ENCODE measurements at places on chromosomes 5 and 9.

DNA sequence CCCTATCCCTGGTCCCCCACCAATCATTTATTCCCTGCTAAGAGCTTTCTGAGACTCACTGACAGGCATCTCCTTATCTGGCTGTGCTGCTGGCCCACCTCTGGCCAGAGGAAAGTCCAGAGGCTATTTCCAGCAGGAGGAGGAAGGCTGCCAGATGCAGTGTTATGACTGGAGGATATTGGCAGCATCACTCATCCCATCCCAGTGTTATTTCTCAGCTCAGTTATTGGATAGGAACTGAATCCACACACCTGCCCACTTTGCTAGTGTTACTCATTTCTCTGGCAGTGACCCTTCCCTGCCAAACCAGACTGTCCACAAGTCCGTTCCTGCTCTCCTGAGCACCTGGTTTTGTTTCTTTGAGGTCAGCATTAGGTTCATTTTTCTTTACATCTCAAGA lies 228.2 kb downstream of the GRIA1 start:
- no peak for DNase-seq

- DNase-seq: no peak
Measured at GRCh38 chr9:5811751-5812150, 21.2 kb downstream of the ERMP1 start.

- DNase-seq: no peak
Measured at GRCh38 chr5:135879591-135879990, 16.1 kb downstream of the IL9 start.

DNA sequence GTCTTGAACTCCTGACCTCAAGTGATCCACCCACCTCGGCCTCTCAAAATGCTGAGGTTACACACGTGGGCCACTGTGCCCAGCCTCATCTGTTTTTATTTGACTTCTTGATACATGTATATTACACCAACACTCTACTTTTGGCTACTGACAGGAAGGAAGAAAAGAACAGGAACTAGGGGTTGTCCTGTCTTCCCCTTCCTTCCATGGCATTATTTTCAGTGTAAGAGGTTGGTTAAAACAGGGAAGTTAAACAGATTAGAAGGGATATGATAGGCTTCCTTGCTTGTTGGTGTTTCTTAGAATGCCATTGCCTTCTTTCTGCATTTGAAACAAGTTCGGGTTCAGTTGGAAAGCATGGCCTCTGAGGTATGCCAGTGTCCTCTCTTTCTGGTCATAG lies 312.8 kb downstream of the NDUFS4 start:
- DNase-seq: no peak

- DNase-seq: no peak
Measured at GRCh38 chr5:15966066-15966640, 213.4 kb downstream of the MARCHF11 start.

DNA sequence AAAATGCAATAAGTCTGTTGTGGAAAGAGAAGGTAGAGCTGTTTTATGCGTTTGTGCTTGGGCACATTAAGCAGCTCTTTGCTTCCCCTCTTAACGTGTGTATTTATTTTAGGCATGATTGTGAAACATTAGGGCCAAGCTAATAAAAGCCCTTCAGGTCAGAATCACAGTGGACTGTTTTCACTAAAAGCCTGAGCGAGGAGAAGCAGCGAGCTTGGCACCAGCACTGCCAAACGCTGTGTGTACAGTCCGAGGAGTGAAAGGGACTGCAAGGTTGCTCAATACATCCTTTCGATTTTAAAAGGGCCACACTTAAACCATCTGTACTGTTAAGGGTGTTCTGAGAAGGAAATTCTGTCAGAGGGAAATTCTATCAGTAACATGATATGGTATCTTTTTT lies 107.2 kb upstream of the CKMT2 start:
- DNase-seq: peak; percentile 13

DNA sequence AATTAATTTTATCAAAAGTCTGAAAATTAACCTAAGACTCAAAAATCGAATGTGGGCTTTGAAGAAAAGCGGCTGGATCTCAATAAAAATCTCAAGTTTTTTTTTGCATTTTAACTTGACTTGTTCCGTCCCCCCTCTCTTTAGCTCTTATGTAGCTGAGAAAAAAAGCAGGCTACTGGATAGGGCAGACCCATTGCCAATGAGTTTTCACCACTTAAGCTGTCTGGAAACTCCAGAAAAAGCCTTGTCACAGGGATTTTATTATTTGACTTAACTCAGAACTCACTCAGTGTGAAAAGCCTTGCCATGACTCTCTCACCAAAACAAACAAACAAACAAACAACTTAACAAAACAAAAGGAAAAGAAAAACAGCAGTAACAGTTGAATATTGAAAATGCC lies 247.4 kb downstream of the CDH9 start:
- DNase-seq: no peak

GRCh38 chr5:57452885-57453284 lies 29.7 kb downstream of the ACTBL2 start:
- DNase-seq: no peak

DNA sequence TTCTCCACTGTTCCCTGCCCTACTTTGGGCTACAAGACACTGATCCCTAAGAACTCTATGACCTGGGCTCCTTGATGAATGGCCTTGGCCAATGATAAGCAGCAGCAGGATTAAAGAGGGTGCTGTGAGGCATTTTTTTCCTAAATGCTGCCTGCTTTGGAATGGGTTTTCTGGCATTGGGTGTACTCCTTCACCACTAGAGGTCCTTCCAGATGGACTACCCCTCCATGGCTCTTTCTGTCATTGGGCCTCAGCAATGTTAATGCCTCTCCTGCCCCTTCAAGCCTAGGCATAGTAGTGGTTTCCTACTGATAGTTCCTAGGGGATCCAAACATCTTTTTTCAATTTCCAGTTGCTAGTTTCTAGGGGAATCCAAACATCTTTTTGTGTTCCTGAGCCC lies 319.3 kb upstream of the RPS23 start:
- DNase-seq: no peak

DNA sequence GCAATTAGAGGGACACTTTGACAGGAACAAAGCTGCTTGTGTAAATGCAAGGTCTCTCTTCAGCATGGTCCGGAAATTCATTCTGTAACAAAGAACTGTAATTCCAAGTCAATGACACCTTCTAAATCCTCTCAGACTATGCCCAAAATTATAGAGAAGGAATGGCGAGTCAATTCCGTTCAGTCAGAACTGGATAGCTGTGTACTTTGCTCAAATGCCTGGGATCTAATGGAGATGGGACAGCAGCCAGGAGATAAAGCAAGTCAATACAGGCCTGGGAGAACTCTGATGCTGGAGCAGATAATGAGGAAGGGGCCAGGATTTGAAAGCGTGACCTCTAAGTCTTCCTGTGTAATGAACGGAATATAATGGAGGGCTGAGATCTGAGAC lies 96.4 kb upstream of the SPRY4 start:
- DNase-seq: no peak

DNA sequence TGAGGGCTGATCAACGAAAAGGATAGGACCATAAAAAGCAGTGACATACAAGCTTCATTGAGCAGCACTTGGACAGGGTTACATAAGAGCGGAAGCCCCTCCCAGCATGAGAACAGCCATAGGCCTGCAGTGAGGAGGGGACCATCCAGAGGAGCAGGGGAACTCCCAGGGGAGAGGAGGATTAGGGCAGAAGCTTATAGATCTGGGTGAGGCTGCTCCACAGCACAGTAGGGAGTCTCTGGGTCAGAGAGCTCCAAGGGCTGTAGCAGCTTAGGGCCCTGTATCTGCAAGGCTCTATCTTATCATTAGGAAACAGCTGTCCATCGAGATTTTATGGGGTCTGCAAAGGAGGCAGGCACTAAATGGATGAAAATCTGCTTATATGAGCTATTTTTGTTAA lies 186.6 kb downstream of the DOCK8 start:
- no peak for DNase-seq

DNA sequence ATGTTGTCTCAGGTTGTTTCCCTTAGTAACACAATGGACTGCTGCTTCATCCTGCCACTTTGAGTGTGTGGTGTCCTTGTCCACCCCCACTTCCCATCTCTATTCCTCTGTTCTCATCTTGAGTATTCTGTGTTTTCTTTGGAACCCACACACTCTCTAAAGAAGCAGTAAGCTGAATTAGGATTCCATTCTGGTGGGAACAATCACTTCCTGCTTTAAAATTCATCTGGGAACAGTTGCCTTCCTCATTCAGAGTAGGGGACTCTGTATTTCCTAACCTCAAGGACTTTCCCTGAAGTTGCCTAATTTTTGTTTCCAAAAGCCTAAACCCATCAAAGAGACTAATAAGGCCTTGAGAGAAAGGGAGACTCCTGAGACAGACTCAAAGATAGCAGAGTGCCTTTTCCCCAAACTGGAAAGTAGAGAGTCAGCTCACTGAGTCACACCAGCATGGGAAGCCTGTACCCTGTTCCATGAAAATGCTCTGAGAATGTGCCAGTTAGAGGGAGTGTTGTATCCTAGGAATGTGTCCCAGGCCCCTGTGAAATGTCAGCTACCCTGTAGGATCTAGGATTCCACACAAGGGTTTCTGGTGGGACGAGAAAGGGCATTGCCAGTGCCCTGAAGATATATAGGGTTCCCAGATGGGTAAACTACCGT lies 63.6 kb downstream of the CCDC192 start:
- no peak for DNase-seq

- DNase-seq: no peak
Measured at GRCh38 chr9:107807183-107807582, 317.6 kb upstream of the KLF4 start.

DNA sequence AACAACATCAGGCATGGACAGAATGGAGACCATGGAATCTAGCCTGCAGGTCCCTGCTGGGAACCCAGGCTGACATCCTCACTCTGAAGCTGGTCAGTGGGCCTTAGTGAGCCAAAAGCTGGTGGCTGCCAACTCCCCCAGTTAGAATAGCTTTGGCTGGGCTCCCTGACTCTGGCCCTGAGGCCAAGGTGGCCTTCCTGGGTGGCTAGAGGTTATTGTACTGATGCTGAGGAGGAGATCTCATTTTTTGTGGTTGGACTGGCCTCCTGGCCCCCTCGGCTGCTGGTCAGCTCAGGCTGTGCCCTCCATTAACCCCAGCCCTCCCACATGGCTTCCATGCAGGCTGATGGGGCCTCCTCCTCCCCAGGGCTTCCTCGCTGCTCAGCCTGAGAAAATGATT lies 101.2 kb upstream of the PANK3 start:
- DNase-seq: no peak

- DNase-seq: peak; percentile 63
Measured at GRCh38 chr5:91101600-91102379, 281.3 kb downstream of the ARRDC3 start.

DNA sequence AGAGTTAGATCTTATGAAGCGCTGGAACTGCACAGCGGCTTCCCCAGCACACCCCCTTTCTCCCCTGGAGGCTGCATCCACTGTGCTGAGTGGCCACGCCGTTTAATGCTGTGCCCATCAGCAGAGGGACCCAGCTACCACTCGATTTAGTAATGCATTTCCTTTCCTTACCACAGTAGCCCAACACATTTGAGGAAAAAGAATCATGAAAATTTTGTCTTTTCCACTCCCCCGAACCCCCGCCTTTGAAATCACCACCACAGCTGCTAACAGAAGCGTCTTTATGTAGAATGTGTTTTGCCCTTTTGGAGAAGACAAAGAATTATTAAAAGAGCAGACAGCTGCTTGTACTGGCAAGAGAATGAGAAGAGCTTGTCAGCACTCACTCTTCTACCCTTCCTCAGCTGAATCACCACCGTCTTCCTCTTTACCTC lies 73.2 kb downstream of the ACER2 start:
- no peak for DNase-seq

GRCh38 chr5:76376148-76376865 lies 26.8 kb upstream of the IQGAP2 start:
- no peak for DNase-seq

DNA sequence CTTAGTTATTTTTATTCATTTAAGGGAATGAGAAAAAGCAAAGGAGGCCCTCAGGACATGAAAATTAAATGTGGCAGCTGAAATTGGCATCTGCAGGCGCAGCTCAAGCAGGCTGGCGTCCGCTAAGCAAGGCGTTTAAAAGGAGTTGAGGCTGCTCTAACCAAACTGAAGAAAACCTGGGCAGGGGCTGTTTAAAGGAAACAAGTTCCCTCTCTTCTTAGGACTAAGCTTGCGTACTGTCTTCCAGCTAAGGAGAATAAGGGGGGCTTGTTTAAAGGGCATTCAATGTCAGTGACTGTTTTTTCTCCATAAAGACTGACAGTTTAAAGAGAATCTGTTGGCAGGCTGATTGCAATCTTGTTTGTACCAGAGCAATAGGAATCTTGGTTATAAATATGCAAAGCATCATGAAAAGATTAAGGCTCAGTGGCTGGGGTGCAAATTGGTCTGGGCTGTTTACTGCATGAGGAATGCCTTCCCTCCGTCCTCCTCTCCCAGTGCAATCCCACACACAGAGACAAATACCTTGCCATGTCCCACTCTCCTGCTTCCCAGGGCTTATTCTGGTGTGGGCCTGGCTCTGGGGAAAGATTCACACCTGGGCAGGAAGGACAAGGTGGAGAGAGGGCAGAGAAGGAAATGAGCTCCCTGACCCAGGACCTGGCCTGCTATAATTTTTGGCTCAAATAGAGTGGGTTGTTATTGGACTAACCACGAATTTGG lies 85.9 kb upstream of the LIFR start:
- DNase-seq: no peak

DNA sequence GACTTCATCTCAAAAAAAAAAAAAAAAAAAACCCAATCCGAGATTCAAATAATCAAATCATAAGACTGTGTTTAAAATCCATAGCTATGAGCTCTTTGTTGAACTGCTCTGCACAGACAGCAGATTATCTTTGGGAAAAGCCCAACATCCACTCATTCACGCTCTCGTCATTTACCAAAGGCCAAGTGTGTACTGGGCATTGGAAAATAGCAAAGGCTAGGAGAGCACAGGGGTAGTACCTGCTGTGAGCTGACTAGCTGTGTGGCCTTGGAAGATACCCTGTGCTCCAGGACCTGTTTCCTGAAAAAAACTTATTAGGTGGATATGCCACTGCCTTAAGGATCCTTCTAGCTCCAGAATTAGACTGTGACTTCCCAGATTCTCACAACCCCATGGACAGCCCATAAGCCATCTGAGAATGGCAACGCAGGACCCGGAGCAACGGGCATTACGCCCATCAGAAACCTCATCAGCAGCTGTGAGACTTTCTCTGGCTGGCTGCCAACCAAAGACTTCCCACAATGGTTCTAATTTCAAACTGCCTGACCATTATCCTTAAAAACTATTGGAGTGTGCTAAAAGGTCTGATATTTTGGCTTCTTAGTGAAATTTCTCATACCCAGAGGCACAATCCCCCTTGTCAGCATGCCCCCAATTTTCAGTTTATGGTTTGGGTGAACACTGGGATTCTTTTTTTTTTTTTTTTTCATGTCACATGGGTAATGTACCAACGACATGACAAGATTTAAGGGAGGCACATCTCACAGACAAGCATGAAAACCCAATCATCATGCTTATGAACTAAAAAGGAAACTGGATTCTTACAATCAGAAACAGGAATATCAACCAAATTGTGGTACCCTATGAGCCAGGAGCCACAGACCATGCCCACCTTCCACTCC lies 16.8 kb downstream of the SERINC5 start:
- no peak for DNase-seq

GRCh38 chr9:93180938-93181337 lies 3.0 kb upstream of the WNK2 start:
- no peak for DNase-seq

DNA sequence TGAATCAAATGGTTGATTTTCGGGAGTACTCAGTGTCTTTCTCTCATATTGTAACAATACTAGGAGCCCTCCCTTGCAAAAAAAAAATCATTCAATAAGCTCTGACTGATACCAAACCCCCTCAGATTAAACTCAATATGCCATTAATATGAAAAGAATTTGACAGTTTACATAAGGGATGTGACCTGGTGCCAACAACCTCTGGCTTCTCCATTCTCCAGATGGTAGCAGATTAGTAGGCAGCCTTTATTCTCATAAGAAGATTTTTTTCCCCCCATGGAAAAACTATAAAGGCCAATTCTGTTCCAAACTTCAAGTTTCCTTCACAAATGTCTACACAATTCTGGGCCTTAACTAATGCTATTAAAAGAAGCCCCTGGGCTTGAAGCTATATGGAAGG lies 96.5 kb downstream of the EFNA5 start:
- no peak for DNase-seq
